Body of pancreas (tissue), 4 donors: ENCODE measurements at places on chromosomes 6 and 20.

DNA sequence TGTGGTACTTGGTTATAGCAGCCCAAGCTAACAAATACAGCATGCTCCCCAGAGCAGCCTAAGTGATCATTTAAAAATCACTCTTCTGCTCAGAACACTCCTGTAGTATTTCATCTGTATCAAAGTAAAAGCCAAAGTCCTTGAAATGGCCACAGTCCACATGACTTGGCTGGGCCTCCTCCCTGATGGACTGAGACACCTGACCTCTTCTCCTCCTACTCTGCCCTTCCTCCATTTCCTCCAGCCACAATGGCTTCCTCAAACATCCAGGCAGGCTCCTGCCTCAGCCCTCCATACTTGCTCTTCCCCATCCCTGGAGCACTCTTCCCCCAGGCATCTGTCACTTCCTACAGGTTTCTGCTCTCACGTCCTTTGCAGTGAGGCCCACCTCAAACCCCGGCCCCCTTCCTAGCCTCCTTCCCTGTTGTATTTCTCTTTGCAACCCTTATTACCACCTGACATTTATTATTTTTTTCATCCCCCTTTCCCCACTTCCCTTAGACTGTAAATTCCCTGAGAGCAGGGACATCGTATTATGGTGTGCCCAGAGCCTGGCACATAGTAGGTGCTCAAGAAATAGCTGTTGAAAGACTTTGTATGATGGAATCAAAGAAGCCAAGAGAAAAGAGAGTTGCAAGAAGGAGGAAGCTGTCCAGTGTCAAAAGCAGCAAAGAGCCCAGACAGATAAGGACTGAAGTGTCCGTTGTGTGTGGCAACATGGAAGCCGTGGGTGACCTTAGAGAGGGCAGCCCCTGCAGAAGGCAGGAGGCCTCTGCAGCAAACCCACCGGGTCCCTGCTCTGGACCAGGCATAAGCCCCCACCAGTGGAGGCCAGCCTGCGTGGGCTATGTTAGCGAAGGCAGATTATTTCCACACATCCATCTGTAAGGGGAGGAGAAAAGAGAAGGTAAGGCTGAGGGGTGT, 87.5 kb downstream of the TRERF1 start:
- no peak for DNase-seq

DNA sequence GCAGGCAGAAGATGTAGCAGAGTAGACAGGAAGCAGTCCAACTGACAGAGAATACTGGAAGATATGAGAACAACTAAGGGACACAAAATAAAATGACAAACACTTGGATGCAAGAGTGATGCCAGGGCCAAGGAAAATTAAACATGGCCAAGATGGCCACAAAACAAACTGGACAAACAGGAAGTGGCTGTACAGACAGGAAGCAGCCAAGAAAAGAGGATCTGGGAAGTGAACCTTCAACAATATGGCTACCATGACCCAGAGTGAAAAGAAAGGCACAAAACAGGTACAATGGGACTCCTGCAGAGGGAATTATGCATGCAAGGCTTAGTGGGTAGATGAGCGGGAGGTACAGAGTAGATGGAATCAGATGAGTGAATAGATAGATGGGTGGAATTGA, 29.1 kb downstream of the HLA-DPB1 start:
- DNase-seq: no peak

GRCh38 chr6:108665495-108666196, 104.9 kb downstream of the FOXO3 start:
- DNase-seq: no peak

GRCh38 chr20:19212821-19213502, 520 bp downstream of the SLC24A3 start:
- DNase-seq: peak; percentile 62

DNA sequence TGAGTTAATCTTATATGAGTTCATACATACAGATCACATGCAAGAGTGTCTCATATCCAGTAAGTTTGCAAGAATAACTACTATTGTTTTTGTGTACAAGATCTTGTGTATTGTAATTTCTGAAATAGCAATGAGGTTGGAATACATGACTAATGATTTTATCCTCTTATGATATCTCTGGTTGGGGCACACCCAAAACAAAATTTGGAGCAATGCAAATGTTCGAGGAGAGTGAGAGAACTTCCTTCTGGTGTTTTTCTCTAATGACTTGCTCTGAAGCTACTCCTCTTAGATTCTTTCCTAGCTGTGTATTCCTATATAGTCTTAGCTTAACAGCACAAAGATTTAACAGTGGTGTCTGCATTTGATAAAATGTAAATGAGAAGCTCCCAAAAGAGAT, 252.5 kb downstream of the LAMA2 start:
- no peak for DNase-seq

DNA sequence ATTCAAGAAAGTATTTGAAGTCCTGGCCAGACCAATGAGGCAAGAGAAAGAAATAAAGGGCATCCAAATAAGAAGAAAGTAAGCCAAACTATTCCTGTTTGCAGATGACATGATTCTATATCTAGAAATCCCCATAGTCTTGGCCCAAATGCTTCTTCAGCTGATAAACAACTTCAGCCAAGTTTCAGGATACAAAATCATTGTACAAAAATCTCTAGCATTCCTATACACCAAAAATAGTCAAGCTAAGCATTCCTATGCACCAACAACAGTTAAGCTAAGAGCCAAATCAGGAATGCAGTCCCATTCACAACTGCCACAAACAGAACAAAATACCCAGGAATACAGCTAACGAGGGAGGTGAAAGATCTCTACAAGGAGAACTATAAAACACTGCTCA, 60.1 kb upstream of the PHIP start:
- no peak for DNase-seq

DNA sequence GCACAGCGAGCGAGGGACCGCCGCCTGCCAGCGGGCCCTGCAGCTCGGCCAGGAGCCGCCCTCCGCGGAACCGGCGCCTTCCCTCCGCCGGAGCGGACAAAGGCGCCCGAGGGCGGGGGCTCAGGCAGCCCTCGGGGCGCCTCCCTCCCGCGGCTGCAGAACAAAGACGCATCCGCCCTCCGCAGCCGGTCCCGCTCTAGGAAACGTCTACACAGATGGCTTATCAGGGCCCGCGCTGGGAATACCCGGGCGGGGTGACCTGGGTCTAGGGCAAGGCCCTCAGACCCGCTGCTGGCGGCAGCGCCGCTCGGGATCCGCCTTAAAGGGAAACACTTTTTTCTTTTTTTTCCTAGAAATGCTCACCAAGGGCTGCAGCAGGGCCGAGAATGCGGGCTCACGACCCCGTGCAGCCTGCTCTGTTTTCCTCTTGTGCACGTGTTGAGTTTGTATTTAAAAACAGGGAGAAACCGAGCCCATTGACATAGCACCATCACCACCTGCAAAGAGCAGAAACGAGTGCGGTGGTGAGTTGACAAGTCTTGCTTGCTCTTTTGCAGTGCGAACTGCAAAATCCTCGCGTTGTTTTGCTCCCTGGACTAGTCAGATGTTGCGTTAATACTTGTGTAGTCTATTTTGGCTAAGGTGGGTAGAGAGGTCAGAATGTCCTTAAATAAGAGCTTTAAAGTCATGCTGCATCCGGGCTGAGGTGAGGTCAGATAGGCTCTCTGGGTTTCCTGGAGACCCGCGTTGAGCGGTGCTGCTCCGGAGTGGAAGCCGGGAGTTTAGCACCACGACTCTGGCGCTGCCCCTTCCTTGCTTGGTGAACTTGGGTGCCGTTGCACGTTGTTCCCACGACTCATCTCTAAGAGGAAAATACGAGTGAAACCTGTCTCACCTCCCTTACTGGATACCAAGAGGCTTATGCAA, 1.1 kb upstream of the RPS6KA2 start:
- DNase-seq: peak; percentile 79

DNA sequence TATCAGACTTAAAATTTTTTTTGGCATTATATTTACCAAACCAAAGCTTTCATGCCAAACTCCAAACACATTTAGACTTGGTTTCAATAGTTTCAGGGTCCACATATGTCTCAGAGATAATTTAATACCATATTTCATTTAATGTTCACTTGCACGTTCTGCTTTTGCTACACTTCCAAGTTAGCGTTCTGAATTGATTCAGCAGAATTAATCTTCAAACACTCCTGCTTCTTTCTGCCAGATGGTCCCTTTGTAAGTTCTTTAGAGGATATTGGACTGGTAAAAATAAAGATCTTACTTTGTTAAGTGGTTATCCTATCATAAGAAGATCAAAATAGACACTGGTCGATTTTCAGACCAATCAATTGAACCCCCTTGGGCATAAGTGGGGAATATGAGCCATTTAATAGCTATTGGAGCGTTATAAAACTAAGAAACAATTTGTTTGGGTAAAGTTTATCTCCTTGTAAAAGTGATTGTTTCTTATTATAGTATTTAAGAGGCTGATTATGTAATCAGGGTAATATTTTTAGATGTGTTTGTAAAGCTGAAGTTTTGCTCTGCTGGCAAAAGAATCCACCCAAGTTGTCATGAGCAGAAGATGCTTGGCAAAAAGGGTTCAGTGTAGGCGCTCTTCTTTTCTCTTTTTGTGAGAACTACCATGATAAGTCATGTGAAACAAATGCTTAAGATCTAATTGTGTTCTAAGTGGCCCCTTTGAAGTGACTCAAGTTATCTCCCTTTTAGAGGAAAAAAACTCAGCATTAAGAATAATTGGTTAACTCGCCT, 92.2 kb downstream of the MCHR2 start:
- no peak for DNase-seq

DNA sequence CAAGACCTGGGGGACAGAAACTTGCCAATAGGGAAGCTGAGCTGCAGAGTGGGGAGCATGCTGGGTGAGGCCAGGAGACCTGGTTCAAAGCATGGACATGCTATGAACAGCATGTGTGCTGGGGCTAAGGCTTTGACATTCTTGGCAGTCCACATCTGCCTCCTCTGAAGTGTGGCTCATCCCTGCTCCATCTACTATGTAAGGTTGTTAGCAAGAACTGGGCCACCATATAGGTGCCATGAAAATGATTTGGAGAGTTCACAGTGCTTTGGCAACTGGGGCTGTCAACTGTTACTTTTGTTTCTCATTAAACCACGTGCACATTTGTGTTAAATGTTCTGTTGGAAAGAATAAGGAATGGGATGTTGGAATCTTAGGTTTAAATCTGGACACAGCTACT, 311.1 kb downstream of the CDC5L start:
- no peak for DNase-seq

DNA sequence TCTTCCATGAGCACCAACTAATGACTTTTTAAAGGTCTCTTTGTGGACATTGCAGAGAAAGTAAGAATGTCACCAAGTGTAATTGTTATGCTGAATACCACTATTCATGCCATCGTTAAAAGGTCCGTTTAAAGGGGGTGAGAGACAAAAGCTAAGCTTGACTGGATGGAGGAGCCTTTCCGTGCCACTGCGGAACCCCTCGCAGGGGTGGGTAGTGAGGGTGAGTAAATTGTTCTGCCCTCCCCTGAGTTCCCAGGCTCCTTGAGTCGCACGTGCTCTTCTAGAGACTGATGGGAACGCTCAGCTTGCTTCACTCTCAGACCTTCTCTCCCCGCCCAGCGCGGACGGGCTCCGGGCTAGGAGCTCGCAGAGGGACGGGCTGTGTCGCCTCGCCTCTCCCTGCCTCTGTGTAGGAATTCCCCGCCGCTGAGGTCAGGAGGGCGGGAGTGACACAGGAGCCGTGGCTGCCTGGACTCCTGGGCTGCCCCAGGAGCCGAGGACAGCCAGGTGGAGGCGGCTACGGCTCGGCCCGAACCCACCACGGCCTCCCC, 314.8 kb upstream of the QKI start:
- DNase-seq: no peak

DNA sequence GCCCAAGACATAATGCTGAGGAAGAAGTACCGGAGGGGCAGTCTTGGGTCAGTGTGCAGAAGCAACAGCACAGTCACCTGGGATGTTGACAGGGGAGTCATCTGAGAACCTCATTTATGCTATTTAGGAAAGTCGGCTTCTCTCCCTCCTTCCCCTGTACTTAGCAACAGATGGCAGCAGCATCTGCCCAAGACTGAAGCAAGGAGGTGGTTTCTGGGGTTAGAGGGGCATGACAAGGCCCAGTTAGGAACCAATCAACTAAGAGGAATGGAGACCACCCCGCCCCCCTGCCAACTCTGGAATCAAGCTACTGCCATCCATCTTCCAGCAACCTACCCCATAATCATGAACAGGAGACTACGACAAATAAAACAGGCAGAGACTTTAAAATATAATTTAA, 21.7 kb downstream of the RIPK1 start:
- no peak for DNase-seq

DNA sequence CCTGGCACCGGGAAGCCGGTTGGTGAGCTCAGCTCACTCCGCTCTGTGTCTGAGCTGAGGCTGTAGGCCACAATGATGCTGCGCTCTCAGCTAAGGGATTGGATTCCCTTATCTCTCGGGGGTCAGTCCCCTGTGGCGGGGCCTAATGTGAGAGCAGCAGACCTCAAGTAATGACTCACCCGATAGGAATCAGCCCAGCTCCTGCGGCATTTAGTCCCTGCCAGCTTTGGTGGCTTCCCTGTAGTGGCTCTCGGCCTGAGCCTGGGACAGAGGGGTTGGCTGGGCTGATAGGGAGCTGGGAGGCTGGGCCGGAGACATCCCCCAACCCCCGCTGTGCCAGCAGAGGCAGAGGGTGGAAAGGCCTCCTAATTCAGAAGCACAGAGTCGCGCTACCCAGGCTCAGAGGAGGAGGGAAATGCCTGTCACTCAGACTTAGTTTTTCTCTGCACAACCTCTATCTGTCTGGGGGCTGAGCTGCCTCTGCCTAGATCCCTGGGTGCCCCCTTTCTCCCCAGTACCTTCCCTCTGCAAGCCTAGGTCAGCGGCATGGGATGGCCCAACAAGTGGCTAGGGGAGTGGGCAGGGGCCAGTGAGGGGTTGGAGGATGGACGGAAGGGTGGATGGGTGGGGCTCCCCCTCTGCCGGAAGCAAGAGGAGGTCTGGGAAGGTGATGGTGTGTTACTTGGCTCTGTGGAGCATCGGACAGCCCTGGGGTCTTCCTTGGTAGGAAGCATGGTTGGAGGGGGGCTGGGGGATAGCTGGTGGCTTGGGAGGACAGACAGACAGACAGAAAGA, 92.2 kb downstream of the CDH22 start:
- DNase-seq: no peak

GRCh38 chr6:120211955-120212792, 862.6 kb upstream of the MAN1A1 start:
- no peak for DNase-seq

DNA sequence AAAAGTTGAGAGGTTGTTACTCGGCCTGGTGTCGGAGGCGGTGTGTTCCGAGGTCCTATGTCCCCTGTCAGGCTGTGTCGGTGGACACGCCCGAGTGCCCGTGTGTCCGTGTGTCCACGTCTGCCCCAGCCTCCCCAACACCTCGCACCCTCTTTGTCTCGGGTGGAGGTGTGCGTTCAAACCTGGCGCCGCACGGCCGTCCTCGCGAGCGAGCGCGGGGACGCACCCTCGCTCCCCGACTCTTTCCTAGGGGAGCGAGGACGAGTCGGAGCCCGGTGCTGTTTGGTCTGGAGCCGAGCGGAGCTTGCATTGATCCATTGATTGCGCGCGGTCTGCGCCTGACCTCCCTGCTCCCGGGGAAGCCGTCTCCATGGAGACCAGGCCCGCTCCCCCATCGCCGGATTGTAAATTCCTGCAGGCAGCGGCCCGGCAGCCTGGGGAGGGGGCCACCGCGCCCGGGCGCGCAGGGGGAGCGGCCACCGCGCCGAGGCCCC, 411 bp upstream of the SCUBE3 start:
- DNase-seq: no peak

- no peak for DNase-seq
These were observed 450.3 kb upstream of the MAN1A1 start for GRCh38 chr6:119799596-119800509.
